Umbilical cord (tissue), 2 donors: ENCODE measurements at places on chromosomes 11 and 22.
A peak's percentile ranks its signal among the peaks of the same experiment; 100 is the strongest.

DNA sequence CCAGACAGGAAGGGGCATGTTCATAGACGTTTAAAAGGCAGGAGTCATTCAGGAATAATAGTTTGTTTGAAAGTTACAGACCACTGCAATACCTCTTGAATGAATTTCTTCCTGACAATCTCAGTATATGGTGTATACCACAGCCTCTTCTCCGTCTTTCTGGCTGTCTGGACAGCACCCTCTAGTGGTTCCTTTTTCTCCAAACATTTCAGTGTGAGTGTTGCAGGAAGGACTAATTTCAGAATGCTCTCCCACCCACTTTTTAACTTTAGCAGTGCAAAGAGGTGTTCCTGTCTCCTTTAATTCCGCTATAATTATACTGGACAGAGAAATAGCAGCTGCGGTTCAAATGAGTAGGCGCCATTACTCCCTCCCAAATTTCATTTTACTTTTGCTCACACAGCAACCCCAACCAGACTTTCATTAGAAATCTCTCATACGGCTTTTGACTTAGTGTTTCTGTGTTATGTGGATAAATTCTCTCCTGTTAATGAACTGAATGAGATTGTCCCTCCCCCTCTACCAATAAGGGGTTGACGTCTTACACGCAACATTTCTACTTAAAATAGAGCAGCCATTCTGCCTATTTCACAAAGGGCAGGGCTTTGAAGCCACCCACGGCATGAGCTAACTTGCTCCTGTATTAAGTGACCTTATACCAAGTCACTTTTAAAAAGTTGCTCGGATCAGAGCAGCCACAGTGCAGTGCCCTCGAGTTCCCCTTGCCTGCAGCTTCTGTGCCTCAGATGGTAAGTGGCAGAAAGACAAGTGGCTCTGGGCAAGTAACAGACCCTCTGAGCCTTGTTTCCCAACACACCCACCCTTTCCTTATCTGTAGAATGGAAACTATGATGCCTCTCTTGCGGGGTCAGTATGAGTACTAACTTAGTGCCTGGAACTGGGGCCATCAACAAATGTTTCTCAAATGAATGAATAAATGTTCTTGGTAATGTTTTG, 368.6 kb downstream of the OPCML start:
- DNase-seq: peak; percentile 66

- no peak for DNase-seq
Observed at GRCh38 chr11:75481922-75482606, 43.7 kb downstream of the GDPD5 start.

DNA sequence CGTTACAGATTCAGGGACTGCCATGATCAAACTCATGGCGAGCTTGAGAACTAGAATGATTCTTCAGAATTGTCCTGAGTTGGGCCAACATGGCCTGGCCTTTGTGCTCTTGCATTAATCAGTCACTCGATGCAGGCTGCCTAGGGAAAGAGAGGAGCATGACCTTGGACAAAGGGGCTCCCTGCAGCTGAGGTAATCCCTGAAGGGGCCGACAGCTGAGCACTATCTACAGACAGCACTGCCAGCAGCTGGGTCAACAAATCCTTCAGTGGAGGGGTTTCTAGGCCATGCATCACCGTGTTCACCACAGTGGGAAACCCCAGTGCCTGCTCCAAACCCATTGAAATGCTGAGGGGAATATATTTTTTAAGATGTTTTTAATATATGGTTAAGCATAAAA, 159.5 kb upstream of the POU2AF2 start:
- no peak for DNase-seq

- DNase-seq: no peak
Observed at GRCh38 chr11:103673773-103674172, 362.7 kb upstream of the DDI1 start.
